Skeletal muscle cell (primary cell): ENCODE measurements at places on chromosomes 16 and 17.

DNA sequence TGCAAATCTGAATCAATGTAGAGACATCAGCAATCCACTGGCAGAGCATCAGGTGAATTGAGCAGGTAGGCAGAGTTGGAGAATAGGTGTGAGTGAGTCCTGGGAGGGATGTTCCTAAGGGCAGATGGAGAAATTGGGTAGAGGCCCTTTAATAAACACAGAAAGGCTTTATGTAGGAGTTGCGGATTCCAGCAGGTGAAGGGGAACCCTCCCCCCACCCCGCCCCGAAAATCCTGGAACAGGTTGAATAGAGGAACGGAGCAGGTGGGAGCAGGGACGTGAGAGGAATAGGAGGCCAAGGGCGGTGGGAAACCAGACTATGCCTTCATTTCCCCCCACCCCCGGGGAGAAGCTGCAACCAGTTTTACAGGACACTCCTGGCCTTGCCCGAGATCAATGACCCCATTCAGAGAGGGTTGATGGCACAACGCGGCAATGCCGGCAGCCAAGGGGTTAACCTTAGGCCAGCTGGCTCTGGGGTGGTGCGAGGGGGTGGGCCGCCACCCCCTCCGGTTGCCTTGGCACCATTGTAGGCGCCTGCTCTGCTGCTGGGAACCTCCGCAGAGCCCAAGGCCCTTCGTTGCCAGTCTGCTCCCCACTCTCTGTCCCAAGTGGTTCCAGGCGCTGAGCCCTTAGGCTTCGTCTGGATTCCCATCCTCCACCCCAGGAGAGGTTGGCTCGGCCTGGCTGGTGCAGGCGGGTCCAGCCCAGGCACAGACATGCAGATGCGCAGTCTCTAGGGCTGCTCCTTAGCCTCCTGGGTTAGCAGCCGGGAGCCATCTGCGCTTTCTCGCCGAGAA lies 814 bp upstream of the RUNDC3A start:
- DNase-seq = no peak

GRCh38 chr17:49817993-49818392 lies 29.5 kb downstream of the KAT7 start:
- no peak for DNase-seq

GRCh38 chr17:31256936-31257335 lies 40.1 kb downstream of the OMG start:
- DNase-seq = no peak

DNA sequence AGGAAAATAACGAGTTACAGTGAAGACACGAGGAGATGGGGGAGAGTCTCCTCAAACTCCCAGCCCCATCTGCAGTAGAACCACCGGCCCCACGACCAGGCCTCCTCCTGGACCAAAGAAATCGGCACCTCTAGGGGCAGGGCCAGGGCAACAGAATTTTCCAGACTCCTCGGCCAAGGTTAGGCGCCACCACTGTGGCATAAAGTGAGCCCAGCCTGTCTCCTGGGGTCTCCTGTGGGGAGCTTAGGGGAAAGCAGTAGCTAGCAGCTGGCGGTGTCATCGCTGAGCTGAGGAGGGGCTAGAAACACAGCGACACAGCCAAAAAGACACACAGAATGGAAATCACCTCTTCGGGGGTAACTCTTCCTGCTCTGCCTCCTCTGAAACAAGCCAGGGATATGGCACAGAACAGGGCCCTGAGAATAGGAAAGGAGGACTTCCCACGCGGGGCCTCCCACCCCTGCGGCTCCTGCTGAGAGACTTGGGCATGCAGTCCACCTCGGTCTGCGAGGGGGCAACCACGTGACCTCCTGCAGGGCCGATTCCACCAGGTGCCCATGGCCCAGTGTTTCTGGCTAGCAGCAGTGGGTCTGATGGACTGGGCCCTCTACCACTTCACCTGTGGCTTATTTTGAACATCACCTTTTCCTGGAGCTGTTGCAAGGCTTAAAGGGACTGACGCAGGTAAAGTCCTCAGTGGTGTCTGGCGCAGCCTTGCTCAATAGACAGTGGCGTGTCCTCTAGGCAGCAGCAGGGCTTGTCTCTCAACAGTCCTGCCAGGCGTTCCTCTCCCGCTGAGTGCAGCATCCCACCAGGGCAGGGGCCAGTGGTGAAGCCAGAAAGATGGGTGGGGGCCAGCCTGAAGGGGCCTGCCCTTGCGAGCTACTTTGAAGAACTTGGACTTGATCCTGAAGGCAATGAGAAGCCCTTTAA lies 6.7 kb upstream of the GINS2 start:
- DNase-seq = no peak

- DNase-seq = no peak
These were observed 361.5 kb downstream of the SNX29 start for GRCh38 chr16:12337871-12338655.

DNA sequence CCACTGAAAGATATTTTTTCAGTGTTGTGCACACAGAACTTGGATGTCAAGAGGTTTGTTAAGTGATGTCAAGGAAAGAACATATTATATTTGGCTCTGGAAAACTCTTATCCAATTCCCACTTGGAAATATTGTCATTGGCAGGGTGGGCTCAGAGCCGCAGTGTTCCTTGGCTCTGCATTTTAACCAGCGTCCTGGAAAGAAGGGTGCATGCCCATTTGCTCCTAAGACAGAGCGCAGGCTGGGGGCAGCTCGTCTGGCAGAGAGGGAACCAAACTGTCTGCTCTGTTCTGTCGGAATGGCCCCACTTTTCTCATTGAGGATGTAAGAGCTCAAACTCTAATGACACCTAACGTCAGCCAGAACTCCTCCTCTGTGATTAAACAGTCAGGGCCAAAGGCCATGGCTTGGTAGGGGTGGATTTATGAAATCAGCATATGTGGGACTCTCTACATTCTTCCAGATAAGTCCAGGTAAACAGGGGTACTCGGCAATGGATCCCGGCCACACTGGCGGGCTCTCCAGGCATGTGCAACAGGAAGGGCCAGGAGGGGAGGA lies 18.0 kb downstream of the SLC47A1 start:
- no peak for DNase-seq

DNA sequence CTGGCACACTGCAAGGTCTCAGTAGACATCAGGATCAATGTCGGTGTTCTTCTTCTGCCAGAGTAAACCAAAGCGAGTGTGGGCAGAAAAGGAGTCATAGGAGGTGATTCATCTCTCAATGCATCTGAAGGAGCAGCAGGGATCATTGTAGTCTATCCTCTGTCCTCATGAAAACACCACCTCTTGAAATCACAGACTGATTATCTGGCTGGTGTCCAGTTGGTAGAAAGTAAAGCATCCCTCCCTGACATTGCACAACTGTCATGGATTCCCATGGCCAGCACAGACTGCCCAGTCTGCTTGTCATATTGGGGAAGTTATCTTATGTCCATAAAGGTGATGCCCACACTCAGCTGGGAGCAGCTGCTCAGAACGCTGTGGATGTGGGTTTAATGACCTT lies 74.1 kb downstream of the ABCC12 start:
- DNase-seq = peak; percentile 97

- peak; percentile 11 for DNase-seq
These were observed 160.1 kb downstream of the MAP2K4 start for GRCh38 chr17:12180644-12181261.

GRCh38 chr17:56480501-56480900 lies 113.0 kb upstream of the NOG start:
- DNase-seq = no peak

DNA sequence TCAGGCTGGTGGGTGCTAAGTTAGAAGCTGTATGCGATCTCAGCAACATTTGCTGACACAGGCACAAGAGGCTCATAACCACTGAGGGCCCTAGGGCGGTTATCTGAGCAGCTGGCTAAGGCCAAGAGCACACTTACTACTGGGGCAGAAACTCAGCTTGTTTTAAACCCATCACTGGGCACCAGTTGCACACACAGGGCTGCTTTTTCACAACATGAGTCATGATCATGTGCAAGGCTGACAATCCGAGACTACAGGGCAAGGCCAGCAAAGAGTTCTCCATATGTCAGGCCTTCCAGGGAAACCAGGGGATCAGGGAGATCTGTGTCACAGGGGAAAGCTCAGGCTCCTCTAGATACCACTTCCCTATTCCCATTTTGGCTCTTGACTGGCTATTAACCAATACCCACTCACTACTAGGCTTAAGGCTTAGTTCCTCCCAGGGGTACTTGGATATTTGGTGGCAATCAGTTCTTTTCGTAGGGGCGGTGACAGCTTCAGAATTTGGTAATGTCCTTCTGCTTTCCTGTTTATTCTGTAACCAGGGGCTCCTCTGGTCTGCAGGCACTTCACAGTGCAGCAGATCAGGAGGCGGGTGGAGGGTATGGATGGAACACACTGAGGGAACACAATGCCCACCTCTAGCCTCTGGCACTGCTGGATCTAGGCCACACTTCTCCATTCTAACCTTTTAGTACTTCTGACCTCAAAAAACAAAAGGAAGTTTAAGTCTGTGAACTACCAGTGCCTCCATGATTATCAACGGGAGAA lies 44.9 kb upstream of the ERN1 start:
- no peak for DNase-seq

GRCh38 chr16:86846136-86846535 lies 267.8 kb downstream of the FOXL1 start:
- no peak for DNase-seq

DNA sequence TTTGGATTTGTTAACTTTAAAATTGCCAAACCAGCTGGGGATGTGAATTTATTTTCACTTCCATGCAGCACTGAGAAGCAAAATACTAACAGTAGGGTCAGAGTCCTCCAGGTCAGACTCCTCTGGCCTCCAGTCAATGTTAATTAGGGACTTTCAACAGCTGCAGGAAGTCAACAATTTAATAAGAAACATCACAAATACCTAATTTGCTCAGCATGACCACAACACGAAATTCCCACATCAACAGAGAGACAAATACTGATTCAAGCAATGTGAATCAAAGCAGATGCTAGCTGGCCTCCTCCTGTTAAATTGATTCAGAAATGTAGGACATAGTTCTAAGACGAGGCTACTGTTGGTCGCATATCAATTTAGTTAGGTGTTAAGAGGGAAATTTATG lies 111.7 kb downstream of the ABCA8 start:
- DNase-seq = no peak

DNA sequence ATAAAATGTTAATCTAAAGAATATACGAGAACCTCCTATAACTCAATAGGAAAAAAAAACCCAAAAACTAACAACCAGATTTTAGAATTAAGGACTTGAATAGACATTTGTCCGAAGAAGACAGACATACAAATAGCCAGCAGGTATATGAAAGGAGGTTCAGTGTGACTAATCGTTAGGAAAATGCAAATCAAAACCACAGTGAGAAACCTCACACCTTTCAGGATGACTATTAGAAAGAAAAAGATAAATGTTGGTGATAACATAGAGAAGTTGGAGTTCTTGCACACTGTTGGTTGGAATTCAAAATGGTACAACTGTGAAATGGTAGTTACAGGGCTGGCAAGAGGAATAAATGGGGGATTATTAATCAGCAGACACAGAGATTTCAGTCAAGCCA lies 339.0 kb downstream of the TMEM114 start:
- no peak for DNase-seq

DNA sequence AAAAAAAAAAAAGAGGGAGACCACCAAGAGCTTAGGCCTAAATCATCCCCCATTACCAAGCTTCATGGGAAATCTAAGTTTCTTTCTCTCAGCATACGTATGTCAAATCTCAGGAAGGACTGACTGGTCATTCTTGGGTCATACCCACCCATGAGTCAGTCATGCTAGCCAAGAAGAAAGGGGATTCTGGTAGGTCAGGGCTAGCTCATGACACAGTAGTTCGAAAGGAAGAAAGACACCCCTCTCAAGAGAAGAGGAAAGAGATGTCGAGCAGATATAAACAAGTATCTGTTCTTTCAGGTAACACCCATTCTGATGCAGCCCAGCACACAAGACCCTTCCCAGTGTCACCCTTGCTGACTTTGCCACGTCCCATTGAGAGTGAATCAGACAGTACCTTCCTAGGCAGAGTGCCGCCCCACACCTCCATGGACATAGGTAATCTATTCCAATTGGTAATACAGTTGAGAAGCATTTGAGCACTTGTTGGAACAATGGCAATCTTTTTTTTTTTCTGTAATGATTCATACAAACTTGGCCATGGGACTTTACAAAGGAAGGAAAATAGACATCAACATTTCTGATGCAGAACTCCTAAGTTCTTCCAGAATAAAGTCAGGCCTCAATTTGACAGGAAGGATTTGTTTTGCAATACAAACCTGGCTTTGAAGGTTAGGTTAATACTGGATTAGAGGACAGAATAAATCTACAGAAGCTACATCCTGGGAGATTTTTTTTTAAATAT lies 38.2 kb downstream of the COPRS start:
- DNase-seq = no peak

DNA sequence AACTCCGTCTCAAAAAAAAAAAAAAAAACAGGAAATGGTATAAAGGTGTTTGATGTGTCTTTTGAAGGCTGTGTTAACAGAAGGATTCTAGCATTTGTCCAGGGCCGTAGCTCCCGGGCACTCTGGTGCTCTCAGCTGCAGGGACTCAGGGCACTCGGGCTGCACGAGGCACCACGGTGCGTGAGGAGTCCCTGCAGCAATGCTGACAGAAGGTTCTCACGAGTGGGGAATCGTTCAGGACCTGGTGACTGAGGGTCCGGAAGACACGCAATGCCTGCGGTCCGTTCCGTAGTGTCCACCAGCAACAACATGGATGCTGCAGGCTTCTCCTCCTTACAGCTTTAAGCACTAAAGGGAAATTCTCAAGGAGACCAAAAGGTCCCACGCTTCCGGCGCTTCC lies 12.6 kb upstream of the FAAP100 start:
- DNase-seq = no peak

- DNase-seq = no peak
These were observed 288.6 kb upstream of the CCL2 start for GRCh38 chr17:33966410-33967059.

DNA sequence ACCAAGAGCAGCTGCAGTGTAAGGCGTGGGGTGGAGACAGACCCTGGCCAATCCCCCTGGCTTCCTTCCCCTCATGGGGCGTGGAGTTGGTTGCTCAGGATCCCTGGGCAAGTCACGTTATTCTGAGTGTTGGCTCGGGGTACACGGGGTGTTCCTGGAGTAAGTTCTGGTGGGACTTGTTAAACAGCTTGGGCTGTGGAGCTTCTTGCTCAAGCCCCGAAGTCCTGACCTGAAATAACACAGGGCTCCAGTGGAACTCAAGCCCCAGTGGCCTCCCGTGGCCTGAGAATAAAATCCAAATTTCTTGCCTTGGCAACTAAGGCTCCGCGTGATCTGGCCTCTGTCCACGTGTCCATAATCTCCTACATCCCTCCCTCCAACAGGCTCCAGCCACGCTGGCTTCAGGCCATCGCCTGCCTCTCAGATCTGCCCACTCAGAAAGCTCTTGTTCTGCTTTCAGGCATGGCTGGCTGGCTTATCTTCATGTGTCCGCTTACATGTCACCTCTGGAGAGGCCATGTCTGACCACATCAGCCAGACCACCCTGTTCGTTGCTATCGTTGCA lies 49.3 kb upstream of the BCO1 start:
- DNase-seq = no peak

- no peak for DNase-seq
These were observed 27.2 kb upstream of the CEP20 start for GRCh38 chr16:15915555-15916081.

GRCh38 chr17:35849469-35850348 lies 19.0 kb downstream of the HEATR9 start:
- peak; percentile 14 for DNase-seq

DNA sequence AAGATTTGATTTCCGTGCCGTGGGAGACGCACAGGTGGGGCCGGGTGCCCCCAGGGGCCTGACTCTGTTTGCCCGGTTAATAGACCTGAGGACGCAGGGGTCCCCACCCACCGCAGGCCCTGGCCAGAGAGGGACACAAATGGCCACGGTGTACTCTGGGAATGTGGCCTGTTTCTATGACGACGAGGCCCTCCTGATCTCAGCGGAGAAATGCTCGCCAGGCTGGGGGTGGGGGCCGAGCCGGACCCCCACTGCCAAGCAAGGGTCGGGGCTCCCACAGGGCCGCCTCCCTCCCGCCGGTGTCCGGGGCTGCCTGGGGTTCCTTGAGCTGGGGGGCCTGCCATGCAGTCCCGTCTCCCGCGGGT lies 24.5 kb upstream of the C1QTNF8 start:
- DNase-seq = no peak
